ENCODE measurements at places on chromosomes 1 and 21.

GRCh38 chr1:2589431-2590232 is 3.1 kb downstream of the PRXL2B start:
- DNase-seq: no peak

- DNase-seq: peak; percentile 44
Observed at GRCh38 chr1:205430696-205431305, 8.9 kb upstream of the LEMD1 start.

DNA sequence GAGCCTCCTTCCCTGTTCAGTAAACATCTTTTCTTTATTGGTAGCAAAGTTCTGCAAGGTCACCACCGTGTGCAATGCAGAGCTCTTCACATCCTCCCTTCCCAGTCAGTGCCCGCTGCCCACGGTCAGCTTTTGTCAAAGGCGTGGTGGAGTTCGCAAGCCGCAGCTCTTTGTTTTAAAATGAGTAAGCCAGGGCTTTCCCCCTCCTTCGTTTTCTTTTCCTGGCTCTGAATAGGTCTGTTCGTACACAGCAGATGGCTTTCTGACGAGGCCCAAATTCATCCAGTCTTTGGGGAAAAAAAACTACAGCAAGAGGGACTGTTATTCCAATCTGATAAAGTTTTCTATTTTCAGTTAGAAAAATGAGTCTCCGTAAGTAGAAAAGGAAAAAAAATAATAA is 153.2 kb downstream of the LRIG2 start:
- no peak for DNase-seq

DNA sequence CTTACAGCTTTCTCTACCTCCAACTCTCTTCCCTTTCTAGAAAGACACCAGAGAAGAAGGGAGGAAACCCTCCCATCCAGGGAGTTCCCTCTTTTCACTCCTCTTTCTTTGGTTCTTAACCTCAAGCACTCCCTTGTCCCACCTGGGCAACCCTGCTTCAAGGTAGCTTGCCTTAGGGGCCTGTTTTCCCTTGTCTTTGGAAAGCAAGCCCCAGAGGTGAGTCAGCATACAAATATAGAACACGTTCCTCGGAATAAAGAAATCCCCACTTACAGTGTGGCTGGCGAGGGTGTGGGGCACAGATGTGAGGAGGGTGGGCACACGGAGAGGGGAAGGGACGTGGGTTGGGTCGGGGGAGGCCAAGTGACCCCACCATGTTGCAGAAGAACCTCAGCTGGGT is 26.1 kb upstream of the KCNE2 start:
- DNase-seq: no peak

DNA sequence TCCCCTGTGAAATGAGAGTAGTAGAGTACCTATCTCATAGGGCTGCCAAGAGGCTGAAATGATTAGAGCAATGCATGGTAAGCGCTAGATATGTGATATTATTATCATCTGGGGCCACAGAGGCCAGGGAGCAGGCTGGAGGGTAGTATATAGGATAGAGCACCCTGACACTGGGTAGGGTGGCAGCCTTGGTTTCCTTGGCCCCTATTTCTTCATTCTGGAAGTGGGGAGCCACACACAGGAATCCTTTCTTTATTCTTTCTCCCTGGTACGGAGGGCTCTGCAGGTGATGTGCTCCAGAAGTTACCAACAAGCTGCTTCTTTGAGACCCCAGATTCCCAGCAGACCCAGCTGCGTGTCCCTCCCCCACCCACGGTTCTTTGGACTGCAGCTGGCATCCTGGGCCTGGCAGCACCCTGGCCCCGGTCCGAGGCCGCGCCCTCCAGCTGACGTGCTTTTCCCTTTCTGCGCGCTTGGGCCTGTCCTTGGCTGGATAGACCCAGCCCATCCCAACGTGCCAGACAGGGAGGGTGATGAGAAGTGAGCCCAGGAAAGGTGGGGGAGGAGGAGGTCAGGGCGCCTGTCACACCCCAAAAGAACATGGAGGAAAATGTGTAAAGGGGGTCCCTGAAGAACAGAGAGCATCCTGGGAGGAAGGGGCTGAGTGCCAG is 18.2 kb downstream of the INAVA start:
- DNase-seq: no peak

GRCh38 chr1:56797065-56797685 is 22.0 kb downstream of the FYB2 start:
- no peak for DNase-seq

- no peak for DNase-seq
Observed at GRCh38 chr1:238779716-238780115, 606.7 kb upstream of the CHRM3 start.

DNA sequence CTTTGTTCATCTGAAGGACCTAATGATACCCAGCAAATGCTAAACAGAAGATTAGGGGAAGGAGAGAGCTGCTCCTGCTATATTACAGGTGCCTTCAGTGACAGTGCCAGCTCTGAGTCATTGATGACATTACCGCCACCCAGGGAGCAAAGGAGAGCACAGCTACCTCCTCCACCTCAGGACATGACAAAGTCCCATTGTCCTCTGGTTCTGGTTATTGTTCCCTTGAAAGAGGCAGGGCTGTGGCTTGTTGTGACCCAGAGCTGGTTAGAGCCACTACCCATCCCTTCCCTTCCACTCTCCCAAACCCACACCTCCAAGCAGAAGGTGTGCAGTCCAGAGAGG is 363.5 kb upstream of the DUSP10 start:
- DNase-seq: no peak

- DNase-seq: no peak
Observed at GRCh38 chr21:44654576-44655175, at the start of gene KRTAP12-4. Gene KRTAP12-4 (minus strand): TSS chr21:44654659. CDS start chr21:44654614, 45 bp downstream.

GRCh38 chr1:244076740-244077139 is 25.7 kb downstream of the ZBTB18 start:
- no peak for DNase-seq

- no peak for DNase-seq
Observed at GRCh38 chr1:46607345-46608130, 3.5 kb upstream of the MKNK1 start.

- no peak for DNase-seq
Observed at GRCh38 chr1:85801520-85801919, 93.3 kb upstream of the ZNHIT6 start.

DNA sequence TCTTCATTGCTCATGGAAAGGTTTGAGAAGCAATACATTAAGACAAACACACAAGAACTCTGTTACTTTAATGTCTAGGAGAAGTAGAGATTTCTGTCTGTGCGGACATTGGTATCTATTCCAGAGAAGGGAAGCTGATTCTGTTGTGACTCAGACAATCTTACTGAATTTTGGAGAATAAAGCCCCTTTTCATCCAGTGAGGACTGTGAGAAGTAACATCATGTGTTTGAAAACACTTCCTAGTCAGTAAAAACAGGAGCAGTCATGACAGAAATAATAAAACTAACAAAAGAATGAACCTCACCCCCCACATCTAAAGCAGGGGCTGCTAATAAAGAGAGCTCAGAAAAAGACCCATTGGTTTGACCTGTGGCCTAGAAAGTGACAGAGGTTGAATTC is 46.6 kb downstream of the NEK7 start:
- no peak for DNase-seq

- DNase-seq: no peak
Observed at GRCh38 chr1:192797891-192798290, 10.9 kb upstream of the RGS2 start.

GRCh38 chr1:23126200-23126599 is 42.5 kb downstream of the LUZP1 start:
- no peak for DNase-seq

DNA sequence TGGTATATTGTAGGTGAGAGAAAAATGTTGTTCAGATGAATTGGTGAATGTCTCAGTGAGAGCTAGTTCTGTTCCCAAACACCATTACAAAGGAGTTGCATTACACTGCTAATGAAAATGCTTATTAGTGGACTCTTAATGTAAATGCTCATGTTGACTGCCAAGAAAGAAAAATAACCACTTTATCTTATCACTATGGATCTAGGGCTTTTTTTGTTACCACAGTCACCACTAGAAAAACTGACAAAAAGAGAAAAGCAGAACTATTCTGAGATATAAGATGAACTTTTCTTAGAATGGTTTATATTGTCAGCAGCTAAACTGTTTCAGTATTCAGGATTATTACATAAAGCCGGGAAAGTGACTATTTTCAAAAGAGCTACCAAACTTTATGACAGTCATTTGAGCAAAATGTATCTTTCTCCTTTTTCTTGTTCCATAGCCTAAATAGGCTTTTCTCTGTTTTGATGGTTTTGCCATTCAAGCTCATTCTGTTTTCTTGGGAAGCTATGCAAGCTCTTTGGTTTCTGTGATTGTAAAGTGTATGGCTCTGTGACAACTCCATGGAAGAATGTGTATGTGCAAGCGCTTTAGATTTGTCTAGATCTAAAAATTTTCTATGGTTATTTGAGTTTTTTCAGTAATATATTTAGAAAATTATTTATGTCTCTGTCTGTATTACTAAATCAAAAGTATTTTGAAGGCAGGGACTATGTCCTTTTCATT is 64.2 kb upstream of the DPH5 start:
- DNase-seq: no peak
